ENCODE measurements at places on chromosomes 5 and 9. TPM values are rescaled to one million over a fixed set of nuclear protein-coding genes. Genes with fewer than 3 reads are reported as not detected.

DNA sequence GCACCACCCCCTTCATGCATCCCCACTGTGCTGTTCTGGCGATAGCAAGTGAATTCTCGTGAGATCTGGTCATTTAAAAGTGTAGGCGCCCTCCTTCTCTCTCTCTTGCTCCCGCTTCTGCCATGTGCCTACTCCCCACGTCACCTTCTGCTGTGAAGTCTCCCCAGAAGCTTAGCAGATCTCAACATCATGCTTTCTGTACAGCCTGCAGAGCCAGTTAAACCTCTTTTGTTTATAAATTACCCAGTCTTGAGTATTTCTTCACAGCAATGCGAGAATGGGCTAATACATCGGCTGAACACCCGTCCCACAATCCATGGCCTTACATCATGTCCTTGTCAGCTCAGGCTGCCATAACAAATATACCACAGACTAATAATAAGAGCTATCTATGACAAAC, 17.4 kb downstream of the SHC3 start:
- DNase-seq = no peak

GRCh38 chr9:123924727-123925126, 5.2 kb downstream of the DENND1A start:
- no peak for DNase-seq

GRCh38 chr9:17045381-17045940, 89.4 kb upstream of the CNTLN start:
- no peak for DNase-seq

GRCh38 chr5:176814313-176814685, 3.9 kb downstream of the UNC5A start:
- DNase-seq = no peak

DNA sequence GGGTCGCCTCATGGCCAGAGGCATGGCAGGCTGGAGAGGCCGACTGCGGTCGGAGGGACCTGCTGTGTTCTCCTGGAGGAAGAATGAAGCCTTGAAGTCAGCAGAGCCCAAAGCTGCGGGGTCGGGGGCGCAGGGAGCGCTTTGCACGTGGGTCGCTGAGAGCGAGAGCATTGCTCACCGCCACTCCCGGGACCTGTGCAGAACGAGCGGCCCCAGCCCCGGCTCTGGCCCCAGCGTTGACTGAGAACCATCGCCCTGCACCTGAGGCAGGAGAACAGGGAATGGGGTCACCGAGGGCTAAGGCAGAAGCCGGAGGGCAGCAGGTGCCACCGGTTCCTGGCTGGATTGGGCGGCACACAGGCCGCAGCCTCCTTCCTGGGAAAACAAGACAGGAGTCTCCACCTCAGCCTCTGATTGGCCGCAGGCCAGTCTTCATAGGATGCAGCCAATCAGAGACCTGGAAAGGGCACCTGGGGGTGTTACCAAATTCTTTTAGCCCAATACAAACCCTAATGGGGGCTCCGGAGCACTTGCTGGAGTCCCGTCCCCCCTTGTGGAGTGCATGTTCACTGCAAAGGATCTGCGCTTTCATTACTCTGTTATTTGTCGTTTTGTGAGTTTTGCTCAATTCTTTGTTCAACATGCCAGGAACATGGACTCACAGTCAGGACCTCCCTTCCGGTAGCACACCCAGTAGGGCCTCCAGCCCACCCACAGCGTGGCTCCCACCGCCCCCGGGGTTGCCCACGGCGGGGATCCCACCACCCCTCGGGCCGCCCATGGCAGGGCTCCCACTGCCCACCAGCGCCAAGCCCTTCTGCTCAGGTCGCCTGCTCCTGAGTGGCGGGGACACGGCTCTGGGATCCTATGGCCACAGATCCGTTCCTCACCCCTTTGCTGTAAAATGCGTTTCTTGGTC, 24.7 kb upstream of the SLC6A19 start:
- DNase-seq = no peak

DNA sequence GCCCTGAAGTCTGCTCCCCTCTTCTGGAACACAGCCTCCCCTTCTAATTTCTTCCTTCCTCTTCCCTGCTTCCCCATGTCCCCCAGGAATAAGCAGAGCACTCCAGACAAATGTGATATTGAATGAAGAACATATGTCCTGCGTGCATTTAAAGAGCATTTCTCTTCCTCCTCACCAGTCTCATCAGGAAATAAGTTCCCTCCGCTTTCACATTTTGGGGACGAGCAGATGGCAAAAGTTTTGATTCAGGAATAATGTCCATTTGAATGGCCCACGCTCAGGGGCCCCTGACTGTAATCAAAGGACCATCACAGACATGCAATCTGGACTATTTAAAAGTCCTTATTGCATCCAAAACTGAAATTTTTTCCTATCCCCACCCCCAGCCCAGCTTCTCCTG, 316.1 kb downstream of the CDK5RAP2 start:
- DNase-seq = no peak

DMRTA1 gene
- total RNA-seq = 4.8 TPM

AQP7 gene
- 3.8 TPM for total RNA-seq

OR1J2 gene
- total RNA-seq = not detected

ZNF883 gene
- total RNA-seq = 3.9 TPM

PHYHD1 gene
- 25.3 TPM for total RNA-seq

TAF11L10 gene
- not detected for total RNA-seq

CDC37L1 gene
- 39.2 TPM for total RNA-seq

CMYA5 gene
- 87.2 TPM for total RNA-seq

FCN1 gene
- not detected for total RNA-seq

All from cardiac muscle cell (in vitro differentiated cells and primary cell).